Heart left ventricle (tissue), 16 donors: ENCODE measurements at places on chromosomes 4 and X. TPM values are rescaled to one million over a fixed set of nuclear protein-coding genes. Genes with fewer than 3 reads are reported as not detected.

GRCh38 chr4:145840162-145840768 is 98.4 kb downstream of the ZNF827 start:
- DNase-seq = no peak

- DNase-seq = no peak
Observed at GRCh38 chr4:141570290-141570689, 66.1 kb upstream of the IL15 start.

GRCh38 chr4:4401036-4401435 is 14.1 kb downstream of the NSG1 start:
- no peak for DNase-seq

GRCh38 chr4:14924076-14924811 is 78.0 kb upstream of the CPEB2 start:
- DNase-seq = no peak

DNA sequence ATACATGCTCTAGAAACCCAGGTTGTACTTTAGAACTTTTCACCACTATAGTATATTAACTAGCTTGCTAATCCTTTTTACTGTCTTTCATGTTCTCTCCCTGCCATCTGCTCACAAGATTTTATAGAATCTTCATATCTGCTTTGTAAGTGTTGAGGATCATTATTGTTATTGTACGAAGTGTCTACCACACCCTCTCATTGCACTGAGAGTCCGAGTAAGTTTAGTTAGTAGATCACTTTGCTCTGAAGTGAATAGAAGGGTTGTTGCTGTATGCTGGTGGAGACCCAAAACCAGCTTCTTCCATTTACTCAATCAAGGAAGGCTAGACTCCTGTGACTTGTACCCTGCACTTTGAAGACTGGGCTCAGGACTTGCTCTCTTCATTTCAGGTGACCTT is 17.1 kb downstream of the GAB1 start:
- no peak for DNase-seq

DNA sequence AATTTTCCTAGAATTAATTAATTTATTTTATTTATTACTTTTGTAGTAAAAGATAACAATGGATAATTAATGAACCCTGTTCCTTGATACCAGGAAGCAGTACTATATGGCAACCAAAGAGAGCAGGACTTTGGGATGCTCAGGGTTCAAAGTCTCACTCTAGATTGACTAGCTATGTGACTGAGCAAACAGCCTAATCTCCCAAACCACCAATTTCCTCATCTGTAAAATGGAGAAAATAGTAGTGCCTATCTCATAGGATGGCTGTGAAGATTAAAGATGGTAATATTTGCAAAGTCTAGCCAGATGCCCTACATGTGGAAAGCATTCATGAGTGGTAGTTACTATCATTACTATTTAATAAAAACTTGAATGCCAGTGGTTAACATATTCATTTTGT is 97.6 kb downstream of the PRDM5 start:
- DNase-seq = no peak

- peak; percentile 88 for DNase-seq
Observed at GRCh38 chr4:156971676-156972378, at the start of gene PDGFC. PDGFC (minus strand) TSS chr4:156971799; CDS start chr4:156970903, 896 bp downstream.

- DNase-seq = no peak
Observed at GRCh38 chr4:10005632-10006031, 15.7 kb downstream of the SLC2A9 start.

The PFKFB1 gene
- 0.34 TPM for total RNA-seq

GRCh38 chr4:147360301-147360700 is 120.6 kb upstream of the EDNRA start:
- no peak for DNase-seq

- no peak for DNase-seq
Observed at GRCh38 chr4:78293348-78293747, 236.2 kb downstream of the FRAS1 start.

The PNMA3 gene
- 3.3 TPM for total RNA-seq

DNA sequence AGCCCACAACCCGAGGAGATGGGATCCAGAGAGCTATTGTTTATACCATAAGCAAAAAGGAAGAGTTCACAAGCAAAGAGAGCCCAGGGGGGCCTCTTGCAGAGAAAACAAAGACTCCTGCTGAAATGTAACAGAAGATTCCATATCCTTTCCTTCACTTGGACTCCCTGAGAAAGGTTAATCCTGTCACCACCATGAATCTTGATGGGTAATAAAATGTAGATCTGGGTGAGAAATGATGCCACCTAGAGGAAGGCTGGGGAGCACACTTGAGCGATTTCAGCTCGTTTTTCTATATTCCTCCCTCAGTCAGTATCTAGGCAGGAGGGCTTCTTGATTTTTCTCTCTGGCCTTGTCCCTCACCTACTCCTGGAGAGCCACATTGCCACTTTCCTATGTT is 10.2 kb upstream of the KCNE5 start:
- DNase-seq = no peak

The MAGEH1 gene
- 15.2 TPM for total RNA-seq

The CC2D2A gene
- total RNA-seq = 9.9 TPM
